Fibroblast of lung (primary cell): ENCODE measurements at places on chromosomes 5 and 9. TPM values are rescaled to one million over a fixed set of nuclear protein-coding genes. Genes with fewer than 3 reads are reported as not detected.

Gene ZFP2
- 1.5 and 2.8 TPM in 2 replicates for total RNA-seq

Gene RORB
- total RNA-seq, result 2.1 and 4.3 TPM in 2 replicates

Gene SHISAL2B
- total RNA-seq, result not detected in 2 replicates

Gene WDR31
- 3.1 and 4.0 TPM in 2 replicates for total RNA-seq

Gene PRR7
- 2.1 and 2.3 TPM in 2 replicates for total RNA-seq

Gene ACOT12
- 0.26 and 2.0 TPM in 2 replicates for total RNA-seq

Gene UNC13B
- 20.8 and 38.3 TPM in 2 replicates for total RNA-seq

Gene CXXC5
- total RNA-seq, result 29.0 and 43.9 TPM in 2 replicates

Gene SV2C
- not detected in 2 replicates for total RNA-seq

Gene PDLIM4
- 44.4 and 67.2 TPM in 2 replicates for total RNA-seq

Gene KCNT1
- total RNA-seq, result not detected in 2 replicates

Gene PAIP2
- total RNA-seq, result 59.0 and 68.1 TPM in 2 replicates

Gene DEPDC1B
- 2.1 and 2.5 TPM in 2 replicates for total RNA-seq

Gene SPINK7
- not detected in 2 replicates for total RNA-seq

Gene SOX30
- under 0.01 TPM in 1 of 2 replicates, not detected in the other for total RNA-seq

Gene VCAN
- 190 and 227 TPM in 2 replicates for total RNA-seq

Gene STPG3
- total RNA-seq, result not detected in 2 replicates

Gene FOXE1
- total RNA-seq, result not detected in 2 replicates

Gene LVRN
- total RNA-seq, result 0.17 and 0.26 TPM in 2 replicates

Gene ATP10B
- total RNA-seq, result not detected in 2 replicates

Gene LEAP2
- 0.26 and 0.33 TPM in 2 replicates for total RNA-seq

Gene PCDHA13
- total RNA-seq, result under 0.01 and 0.33 TPM in 2 replicates

Gene FSTL4
- total RNA-seq, result 0.33 TPM in 1 of 2 replicates, not detected in the other

Gene LHX6
- total RNA-seq, result not detected in 2 replicates

Gene MYMK
- total RNA-seq, result not detected in 2 replicates

Gene ZNF483
- 1.5 and 4.3 TPM in 2 replicates for total RNA-seq

Gene NR6A1
- 0.26 and 0.50 TPM in 2 replicates for total RNA-seq

Gene COL27A1
- 3.6 and 5.4 TPM in 2 replicates for total RNA-seq

Gene PCAT7
- under 0.01 TPM in 2 replicates for total RNA-seq

Gene WHRN
- 0.51 and 1.8 TPM in 2 replicates for total RNA-seq

Gene PCDHGA9
- total RNA-seq, result 2.6 and 4.8 TPM in 2 replicates

Gene HMMR
- 1.3 and 19.7 TPM in 2 replicates for total RNA-seq

Gene TICAM2
- 4.1 and 8.8 TPM in 2 replicates for total RNA-seq

Gene DNAI1
- total RNA-seq, result not detected in 2 replicates

Gene IL5
- not detected in 2 replicates for total RNA-seq

Gene IL9
- total RNA-seq, result not detected in 2 replicates

Gene PCDHB6
- 0.26 and 0.33 TPM in 2 replicates for total RNA-seq

Gene PCDHB9
- 0.26 and 0.99 TPM in 2 replicates for total RNA-seq

Gene NIPAL4
- 0.17 and 0.26 TPM in 2 replicates for total RNA-seq

Gene HK3
- under 0.01 TPM in 1 of 2 replicates, not detected in the other for total RNA-seq

Gene N4BP3
- total RNA-seq, result 0.26 and 0.83 TPM in 2 replicates

Gene PTCD2
- 9.5 and 15.9 TPM in 2 replicates for total RNA-seq

Gene SLC34A3
- not detected in 2 replicates for total RNA-seq

Gene NUDT12
- total RNA-seq, result 9.8 and 15.4 TPM in 2 replicates

Gene ARL10
- total RNA-seq, result 9.8 and 11.1 TPM in 2 replicates

Gene GFI1B
- total RNA-seq, result under 0.01 TPM in 1 of 2 replicates, not detected in the other

Gene ARID3C
- total RNA-seq, result under 0.01 and 0.17 TPM in 2 replicates

Gene PCDHGA1
- total RNA-seq, result 1.0 and 1.8 TPM in 2 replicates

Gene TBC1D13
- 7.4 and 9.2 TPM in 2 replicates for total RNA-seq

Gene SLC6A19
- total RNA-seq, result not detected in 2 replicates

Gene RASEF
- 0.51 and 1.2 TPM in 2 replicates for total RNA-seq

Gene CCL27
- 0.26 TPM in 1 of 2 replicates, not detected in the other for total RNA-seq

Gene SPAG8
- total RNA-seq, result 1.0 and 1.3 TPM in 2 replicates

Gene MACIR
- 3.5 and 3.9 TPM in 2 replicates for total RNA-seq

Gene PIP5KL1
- 0.77 and 2.5 TPM in 2 replicates for total RNA-seq

Gene KIF27
- 4.8 and 6.2 TPM in 2 replicates for total RNA-seq

Gene PCDHGC3
- 59.0 and 63.4 TPM in 2 replicates for total RNA-seq

Gene USP20
- 7.4 and 12.9 TPM in 2 replicates for total RNA-seq

Gene DUSP1
- total RNA-seq, result 56.5 and 148 TPM in 2 replicates

Gene PCDHGA12
- 9.2 and 13.7 TPM in 2 replicates for total RNA-seq
